Mononuclear cell (primary cell): ENCODE measurements at places on chromosomes 16 and 17. TPM values are rescaled to one million over a fixed set of nuclear protein-coding genes. Genes with fewer than 3 reads are reported as not detected.

LPO gene
- not detected for total RNA-seq

KCNH4 gene
- total RNA-seq: under 0.01 TPM

TMEM235 gene
- total RNA-seq: not detected

KRT32 gene
- total RNA-seq: not detected

CA5A gene
- total RNA-seq: under 0.01 TPM

MMP15 gene
- 0.10 TPM for total RNA-seq

DNAAF8 gene
- total RNA-seq: not detected

PLD6 gene
- total RNA-seq: 4.7 TPM

ESRP2 gene
- total RNA-seq: 0.10 TPM

GJC1 gene
- not detected for total RNA-seq

HES7 gene
- not detected for total RNA-seq

CA7 gene
- total RNA-seq: not detected

SHCBP1 gene
- 1.8 TPM for total RNA-seq

TAC4 gene
- total RNA-seq: not detected

KRTAP1-1 gene
- not detected for total RNA-seq

ZC3H18 gene
- total RNA-seq: 24.7 TPM

IRX5 gene
- total RNA-seq: 0.21 TPM

ADAP2 gene
- total RNA-seq: 20.8 TPM

SOX15 gene
- 0.52 TPM for total RNA-seq
